ENCODE measurements at places on chromosomes 6 and 20.

GRCh38 chr6:111793711-111794111 is 79.5 kb downstream of the FYN start:
- no peak for DNase-seq

- DNase-seq = no peak
Measured at GRCh38 chr20:62799873-62800272, 3.6 kb downstream of the MRGBP start.

DNA sequence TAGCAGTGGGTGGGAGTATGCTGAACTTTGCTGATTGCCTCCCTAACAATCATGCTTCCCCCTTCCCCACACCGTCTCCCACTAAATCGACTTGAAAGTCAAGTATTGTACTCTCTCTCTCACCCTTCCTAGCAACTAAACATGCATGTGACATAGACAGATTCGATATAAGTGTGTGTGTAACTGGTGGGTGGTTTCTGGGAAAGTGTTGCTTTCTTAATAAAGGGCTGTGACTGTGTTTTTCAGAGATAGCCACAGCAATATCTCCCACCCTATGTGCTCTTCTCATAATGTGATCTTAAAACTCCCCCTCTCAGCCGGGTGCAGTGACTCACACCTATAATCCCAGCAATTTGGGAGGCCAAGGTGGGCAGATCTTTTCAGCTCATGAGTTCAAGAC is 49.3 kb upstream of the E2F3 start:
- DNase-seq = no peak

DNA sequence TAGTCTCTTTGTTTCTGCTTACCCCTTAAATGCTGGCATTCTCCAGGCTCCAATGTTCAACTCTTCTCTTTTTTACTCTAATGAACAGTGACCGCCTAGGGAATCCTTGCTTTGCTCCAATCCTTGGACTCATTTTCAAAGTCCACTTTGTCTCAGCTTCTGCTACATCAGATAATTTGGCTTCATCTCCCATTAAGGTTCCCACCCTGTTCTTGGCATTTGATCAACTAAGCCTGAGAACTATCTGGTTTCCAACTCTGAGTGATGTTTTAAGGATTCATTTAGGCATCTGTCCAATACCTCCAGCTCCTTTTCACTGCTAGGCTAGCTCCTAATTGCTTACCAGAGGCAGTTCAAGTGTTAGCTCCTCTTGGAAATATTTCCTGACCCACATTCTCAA is 64.9 kb downstream of the ME1 start:
- no peak for DNase-seq

GRCh38 chr6:151374036-151374683 is 17.2 kb downstream of the ZBTB2 start:
- DNase-seq = no peak

- no peak for DNase-seq
Measured at GRCh38 chr20:48711696-48712464, 115.9 kb downstream of the PREX1 start.

DNA sequence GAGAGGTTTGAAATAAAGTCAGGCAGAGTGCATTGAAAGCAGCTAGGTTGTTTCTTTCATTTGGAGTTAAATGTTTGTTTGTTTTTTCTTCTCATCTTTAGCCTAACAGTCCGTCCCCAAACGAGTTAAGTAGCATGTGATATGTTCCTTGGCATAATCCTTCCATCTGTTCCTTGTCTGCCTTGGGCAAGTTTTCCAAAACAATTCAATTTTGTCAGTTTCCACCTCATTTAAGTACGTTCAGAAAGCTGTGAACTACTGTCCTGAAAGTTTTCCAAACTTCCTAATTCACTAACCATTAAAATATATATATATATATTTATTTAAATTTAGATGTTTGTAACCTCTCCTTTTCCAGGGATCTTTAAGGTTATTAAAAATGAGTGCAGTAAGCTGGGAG is 61.8 kb upstream of the HDAC2 start:
- no peak for DNase-seq

DNA sequence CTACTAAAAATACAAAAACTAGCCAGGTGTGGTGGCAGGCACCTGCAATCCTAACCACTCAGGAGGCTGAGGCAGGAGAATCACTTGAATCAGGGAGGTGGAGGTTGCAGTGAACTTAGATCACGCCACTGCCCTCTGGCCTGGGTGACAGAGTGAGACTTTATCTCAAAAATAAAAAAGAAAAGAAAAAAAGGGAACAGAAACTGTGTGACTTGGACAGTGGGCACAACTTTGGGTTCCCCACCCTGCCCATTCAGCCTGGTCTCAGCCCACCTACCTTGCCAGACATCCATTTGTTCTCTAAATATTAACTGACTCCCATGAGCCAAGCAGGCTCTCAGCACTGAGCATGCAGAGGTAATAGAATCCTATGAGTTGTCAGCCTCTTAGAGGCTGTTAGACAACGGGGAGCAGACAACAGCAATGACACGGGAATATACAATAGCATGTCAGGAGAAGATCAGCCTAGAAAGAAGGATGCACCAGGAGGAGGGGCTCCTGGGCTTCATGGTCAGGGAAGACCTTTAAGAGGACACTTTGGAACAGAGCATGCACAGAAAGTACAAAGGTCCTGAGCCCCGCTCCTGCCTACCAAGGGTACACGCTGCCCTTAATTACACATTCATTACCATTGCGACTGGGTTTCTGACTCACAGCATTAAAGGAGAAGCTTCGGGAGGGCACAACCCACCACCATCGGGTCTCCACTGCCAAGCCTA is 20.0 kb downstream of the FAM209B start:
- DNase-seq = no peak

DNA sequence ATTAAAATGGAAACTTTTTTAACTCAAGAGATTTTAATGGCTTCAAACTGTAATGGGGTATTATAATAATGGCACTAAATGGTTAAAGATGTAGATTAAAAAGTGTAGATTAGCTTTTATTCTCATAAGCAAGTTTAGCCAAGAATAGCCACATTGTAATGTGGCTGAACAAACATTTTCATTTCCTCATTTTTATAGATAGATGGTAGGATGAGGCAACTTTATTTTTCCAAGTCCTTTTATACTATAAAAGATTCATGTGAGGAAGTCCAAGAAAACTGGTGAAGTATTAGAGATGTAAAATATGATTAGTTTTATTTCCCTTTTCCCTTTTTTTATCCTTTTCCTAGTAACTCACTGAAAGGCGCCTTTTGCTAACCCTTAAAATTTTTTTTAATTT is 88.8 kb downstream of the ATRN start:
- DNase-seq = no peak

- no peak for DNase-seq
Measured at GRCh38 chr20:35902545-35902941, 51.8 kb downstream of the SCAND1 start.
